ENCODE measurements at places on chromosomes 7 and 10.
A peak's percentile ranks its signal among the peaks of the same experiment; 100 is the strongest.

GRCh38 chr7:92333866-92334265 lies 88.1 kb downstream of the ANKIB1 start:
- H3K4me1 ChIP-seq, result no peaks in the 10 kb centered on the region
- H3K27me3 ChIP-seq, result no peaks in the 10 kb centered on the region
- no peak for DNase-seq
- H3K4me3 ChIP-seq, result no peak overlapping the region
- no peak overlapping the region for H3K27ac ChIP-seq
- no peaks in the 10 kb centered on the region for H3K36me3 ChIP-seq

- no peaks in the 10 kb centered on the region for H3K4me1 ChIP-seq
- no peak overlapping the region for H3K4me3 ChIP-seq
- no peaks in the 10 kb centered on the region for H3K27me3 ChIP-seq
- no peak overlapping the region for H3K27ac ChIP-seq
- no peak for DNase-seq
Measured at GRCh38 chr7:49434846-49435245, 338.6 kb upstream of the VWC2 start.

GRCh38 chr7:4079366-4079765 lies 602.7 kb upstream of the FOXK1 start:
- H3K27ac ChIP-seq, result no peak overlapping the region
- H3K4me1 ChIP-seq, result no peaks in the 10 kb centered on the region
- H3K4me3 ChIP-seq, result no peak overlapping the region
- no peak for DNase-seq
- H3K36me3 ChIP-seq, result no peaks in the 10 kb centered on the region

DNA sequence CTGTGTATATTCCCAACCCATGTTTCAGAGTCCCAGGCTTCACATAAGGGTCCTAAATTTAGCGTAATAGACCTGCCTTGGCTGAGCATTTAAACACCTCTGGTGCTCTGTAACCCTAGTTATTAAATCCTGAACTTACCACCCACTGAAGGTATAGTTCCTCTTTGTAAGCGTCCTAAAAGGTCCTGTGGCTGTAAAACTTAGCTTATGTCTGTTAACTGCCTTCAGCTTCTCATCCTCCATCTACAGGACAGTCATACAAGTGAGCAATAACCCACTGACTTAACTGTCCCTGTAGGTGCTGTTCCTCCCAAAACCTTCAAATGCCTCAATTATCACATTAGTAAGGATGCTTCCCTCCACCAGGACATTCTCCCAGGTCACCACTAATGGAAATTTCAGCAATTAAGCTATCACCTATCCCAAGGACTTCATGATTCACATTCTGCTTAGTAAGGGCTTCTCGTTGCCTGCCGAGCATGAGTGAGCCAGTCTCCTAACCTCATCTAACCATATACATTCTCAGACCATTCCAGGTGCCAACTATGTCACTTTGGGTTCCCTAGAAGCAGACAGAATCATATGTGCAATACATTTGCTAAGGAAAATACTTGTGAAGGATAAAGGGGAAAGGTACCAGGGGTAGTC lies 55.8 kb downstream of the CASD1 start:
- DNase-seq, result no peak
- peaks cover 5% of the 10 kb centered on the region for H3K36me3 ChIP-seq
- H3K4me3 ChIP-seq, result no peak overlapping the region
- H3K27ac ChIP-seq, result no peak overlapping the region
- no peaks in the 10 kb centered on the region for H3K27me3 ChIP-seq

DNA sequence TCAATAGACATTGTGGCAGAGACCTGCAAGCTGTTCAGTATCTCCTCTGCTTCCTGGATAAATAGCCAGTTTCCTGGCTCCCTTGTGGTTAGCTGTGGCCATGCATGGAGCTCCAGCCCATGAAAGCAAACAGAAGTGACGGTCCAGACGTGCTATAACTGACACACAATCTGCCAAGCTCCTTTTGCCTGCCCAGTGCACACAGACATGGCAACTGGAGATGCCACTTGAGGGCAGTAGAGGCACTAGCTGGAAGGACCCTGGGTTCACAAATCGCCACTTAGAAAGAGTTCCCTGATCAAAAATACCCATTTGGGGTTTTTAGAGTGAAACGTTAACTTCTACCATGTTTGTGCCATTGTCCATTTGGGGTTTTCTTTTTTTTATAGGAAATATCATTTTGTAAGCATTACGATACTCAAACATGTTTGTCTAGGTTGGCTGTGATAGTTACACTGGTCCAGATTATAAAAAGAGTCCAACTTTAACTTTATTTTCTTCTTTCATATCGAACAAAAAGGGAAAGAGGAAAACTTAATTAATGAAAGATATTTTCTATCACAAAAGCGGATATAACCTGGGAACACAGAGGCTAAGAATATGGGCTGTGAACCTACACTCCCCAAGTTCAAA lies 31.3 kb downstream of the KIN start:
- H3K36me3 ChIP-seq, result peaks cover 57% of the 10 kb centered on the region
- no peak overlapping the region for H3K4me3 ChIP-seq
- H3K27ac ChIP-seq, result no peak overlapping the region

DNA sequence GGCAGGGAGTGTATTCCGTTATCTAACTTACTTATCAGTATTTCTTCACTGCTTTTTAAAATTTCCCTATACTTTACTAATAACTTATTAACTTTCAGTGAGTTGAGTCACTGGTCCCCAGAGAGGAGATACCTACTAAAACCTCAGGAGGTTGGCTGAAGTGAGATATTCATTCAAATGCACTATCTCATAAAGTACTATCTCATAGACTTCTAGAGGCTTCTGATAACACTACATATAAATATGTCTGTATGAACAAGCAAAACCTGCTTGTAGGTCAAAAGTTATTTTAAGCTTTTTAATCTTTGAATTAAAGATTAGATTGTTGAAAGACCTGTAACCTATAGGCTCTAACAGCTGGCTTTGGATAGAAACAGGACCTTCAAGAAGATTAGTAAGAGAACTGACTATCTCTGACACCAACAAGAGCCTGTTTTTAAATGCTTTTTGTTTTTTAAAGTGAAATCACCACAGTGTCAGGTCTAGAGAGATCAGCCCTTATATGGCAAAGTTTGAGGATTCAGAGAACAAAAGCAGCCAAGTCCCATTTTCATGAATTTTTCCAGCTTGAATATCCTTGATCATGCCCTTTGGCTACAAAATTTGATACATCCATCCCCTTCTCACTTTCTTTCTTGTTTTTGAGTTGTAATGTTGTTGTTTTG lies 242.2 kb downstream of the ARL4A start:
- H3K36me3 ChIP-seq, result no peaks in the 10 kb centered on the region
- H3K27me3 ChIP-seq, result no peaks in the 10 kb centered on the region
- H3K4me1 ChIP-seq, result no peaks in the 10 kb centered on the region
- no peak overlapping the region for H3K4me3 ChIP-seq
- no peak overlapping the region for H3K27ac ChIP-seq
- no peak for DNase-seq

- no peaks in the 10 kb centered on the region for H3K27me3 ChIP-seq
- no peaks in the 10 kb centered on the region for H3K36me3 ChIP-seq
- peaks cover 9% of the 10 kb centered on the region for H3K4me1 ChIP-seq
- H3K4me3 ChIP-seq, result no peak overlapping the region
- no peak overlapping the region for H3K27ac ChIP-seq
Measured at GRCh38 chr10:127298381-127298780, 102.0 kb upstream of the INSYN2A start.

- DNase-seq, result no peak
- H3K4me1 ChIP-seq, result no peaks in the 10 kb centered on the region
- no peaks in the 10 kb centered on the region for H3K27me3 ChIP-seq
- no peak overlapping the region for H3K27ac ChIP-seq
- H3K36me3 ChIP-seq, result no peaks in the 10 kb centered on the region
- H3K4me3 ChIP-seq, result no peak overlapping the region
Measured at GRCh38 chr10:52221923-52222322, 92.2 kb upstream of the DKK1 start.

- no peaks in the 10 kb centered on the region for H3K36me3 ChIP-seq
- H3K4me1 ChIP-seq, result no peaks in the 10 kb centered on the region
- H3K4me3 ChIP-seq, result no peak overlapping the region
Measured at GRCh38 chr7:118496138-118496644, 271.7 kb downstream of the ANKRD7 start.

GRCh38 chr10:92689663-92690210 lies at the start of gene HHEX:
TSS of gene HHEX (plus strand) at chr10:92689955. CDS start at chr10:92689987, 32 bp downstream.
- peak; percentile 66 for DNase-seq
- no peaks in the 10 kb centered on the region for H3K4me1 ChIP-seq
- peak within 1 kb of the TSS; percentile 94 for H3K27ac ChIP-seq
- H3K27me3 ChIP-seq, result peaks cover 66% of the 10 kb centered on the region

DNA sequence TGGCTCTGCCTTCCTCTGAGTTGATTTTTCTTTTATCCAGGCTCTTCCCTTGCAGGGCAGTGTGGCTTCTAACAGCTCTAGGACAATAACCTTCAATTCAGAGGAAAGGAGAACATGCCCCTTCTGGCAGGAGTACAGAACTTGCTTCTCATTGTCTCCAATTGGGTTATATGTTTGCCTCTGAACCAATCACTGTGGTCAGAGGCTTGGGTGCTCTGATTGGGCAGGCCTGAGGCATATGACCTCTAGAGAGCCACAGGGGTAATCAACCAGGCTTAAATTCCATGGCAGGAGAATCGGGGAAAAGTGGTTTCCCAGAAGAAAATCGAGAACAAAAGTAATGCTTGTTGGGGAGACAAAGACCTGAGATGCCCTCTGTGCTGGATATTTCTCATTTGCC lies 240.0 kb downstream of the REEP3 start:
- no peak overlapping the region for H3K4me3 ChIP-seq
- DNase-seq, result no peak
- H3K4me1 ChIP-seq, result no peaks in the 10 kb centered on the region

GRCh38 chr10:69645296-69646184 lies 15.5 kb downstream of the FAM241B start:
- DNase-seq, result no peak
- H3K4me1 ChIP-seq, result no peaks in the 10 kb centered on the region
- H3K27me3 ChIP-seq, result peaks cover 20% of the 10 kb centered on the region

All from heart right ventricle (tissue), 16 donors.